ENCODE measurements at places on chromosomes 4 and X.

- no peak for DNase-seq
Observed at GRCh38 chr4:16264798-16265197, 38.5 kb upstream of the TAPT1 start.

DNA sequence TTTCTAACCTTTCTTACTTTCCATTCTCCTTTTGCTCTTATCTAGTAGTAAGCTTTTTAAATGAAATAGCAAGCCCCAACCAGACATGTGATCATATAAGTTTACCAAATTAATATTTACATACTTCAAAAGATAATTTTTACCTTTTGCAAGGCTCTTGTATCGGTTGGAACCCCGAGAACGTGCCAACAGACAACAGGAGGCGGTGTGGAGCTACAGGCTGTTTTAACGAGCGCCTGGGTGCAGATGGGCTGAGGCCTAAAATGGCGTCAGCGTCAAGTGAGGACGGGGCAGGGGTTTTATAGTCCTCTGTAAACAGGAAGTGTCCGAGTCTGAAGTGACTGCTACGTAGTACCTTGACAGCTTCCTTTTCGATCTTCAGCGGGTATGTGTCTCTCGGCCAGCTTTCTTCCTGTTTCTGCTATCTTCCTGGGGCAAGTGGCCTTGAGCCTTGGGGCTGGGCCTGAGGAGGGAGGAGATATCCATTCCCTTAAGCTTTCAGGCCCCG, 342.7 kb downstream of the GALNTL6 start:
- DNase-seq, result no peak

GRCh38 chr4:167020410-167020809, 213.9 kb downstream of the SPOCK3 start:
- no peak for DNase-seq

GRCh38 chr4:141155586-141155985, 22.3 kb upstream of the RNF150 start:
- no peak for DNase-seq

GRCh38 chr4:35525192-35525978, 718.9 kb downstream of the ARAP2 start:
- DNase-seq, result no peak

DNA sequence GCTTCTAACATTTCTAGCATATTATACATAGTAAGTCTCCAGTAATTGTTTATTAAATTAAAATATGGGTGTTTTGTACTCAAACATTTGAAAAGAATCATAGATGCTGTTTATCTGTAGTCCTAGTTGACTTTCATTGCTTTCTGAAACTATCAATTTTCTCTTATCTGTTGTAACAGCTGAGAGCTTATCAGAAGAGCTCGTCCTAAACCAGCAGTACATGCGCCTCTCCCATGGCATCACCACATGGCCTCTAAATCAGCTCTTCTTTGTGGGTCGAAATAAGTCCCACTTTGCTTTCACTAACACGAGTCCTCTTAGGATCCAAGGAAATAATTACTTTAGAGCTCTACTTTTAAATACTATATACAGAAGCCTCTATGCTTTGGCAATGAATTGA, 55.1 kb downstream of the PPP3CA start:
- DNase-seq, result no peak

DNA sequence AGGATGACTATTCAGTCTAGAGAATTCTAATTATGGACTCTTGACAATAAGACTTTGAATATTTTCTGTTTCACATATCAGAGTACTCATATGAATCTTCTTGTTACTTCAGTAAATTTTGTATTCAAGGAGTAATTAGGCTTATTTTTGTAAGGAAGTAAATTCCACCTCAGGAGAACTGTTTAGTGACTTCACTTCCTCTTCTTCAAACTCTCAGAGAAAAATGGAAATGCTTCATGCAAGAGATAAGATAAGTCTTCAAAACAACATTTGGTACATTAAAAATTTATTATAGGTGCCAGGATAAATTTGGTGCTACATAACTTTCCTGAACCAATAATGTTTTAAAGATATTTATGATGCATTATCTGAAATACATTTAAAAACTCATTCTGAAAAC, 1421.9 kb downstream of the PCDH7 start:
- DNase-seq, result no peak

GRCh38 chr4:71944956-71945355, 86.8 kb upstream of the NPFFR2 start:
- DNase-seq, result no peak

GRCh38 chr4:117434424-117434823, 349.0 kb upstream of the TRAM1L1 start:
- DNase-seq, result no peak

DNA sequence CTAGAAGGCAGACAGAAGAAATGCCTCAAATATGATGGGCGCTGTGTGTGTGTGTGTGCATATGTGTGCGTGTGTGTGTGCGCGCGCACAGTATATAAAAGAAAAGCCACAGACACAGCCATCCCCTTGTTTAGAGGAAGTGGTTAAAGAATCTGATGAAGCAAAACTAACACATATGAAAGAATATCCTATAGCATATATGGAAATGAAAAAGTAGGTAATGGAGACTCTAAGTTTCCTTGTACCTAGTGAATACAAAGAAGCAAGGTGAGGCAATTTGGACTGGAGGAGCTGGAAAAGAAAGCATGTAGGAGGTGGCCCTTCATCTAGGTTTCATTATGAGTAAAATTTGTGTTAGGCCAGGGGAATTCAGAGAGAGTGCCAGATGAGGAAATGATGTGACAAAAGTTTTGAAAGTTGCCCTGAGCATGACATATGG, 58.6 kb upstream of the MCF2 start:
- no peak for DNase-seq

DNA sequence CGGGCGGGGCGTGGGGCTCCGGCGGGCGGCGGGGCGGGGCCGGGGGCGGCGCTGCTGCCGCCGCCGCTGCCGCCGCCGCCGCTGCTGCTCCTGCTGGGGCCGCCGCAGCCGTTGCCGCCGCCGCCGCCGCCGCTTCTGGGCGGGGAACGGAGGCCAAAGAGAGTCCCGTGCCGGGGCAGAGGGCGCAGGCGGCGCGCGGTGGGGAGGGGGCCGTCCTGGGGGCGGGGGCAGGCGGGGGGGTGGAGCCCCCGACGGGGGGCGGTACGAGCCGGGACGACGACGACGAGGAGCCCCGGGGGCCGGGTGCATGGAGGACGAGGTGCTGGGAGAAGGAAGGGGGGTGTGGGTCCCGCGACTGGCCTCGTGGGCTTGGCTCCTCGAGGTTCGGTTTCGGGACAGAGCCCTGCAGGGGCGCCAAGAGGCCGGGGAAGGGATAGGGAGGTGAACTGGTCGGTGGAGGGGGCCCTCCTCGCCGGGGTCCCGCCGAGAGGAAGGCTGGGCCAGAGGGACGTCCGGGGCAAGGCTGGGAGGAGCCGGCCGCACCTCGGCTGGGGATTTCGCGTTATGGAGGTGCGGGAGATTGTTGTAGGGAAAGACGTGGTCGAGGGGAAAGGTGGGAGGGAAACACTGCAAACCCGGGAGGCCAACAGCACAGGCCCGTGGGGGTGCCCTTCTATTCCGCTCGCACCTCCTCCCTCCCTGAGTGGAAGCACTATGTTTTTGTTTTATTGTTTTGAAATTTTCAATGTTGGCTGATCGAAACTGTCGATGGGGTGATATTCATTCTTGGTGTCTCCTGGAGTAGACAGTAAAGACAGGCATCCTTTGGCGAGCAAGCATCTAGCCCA, 1.9 kb downstream of the BCORL1 start:
- DNase-seq, result no peak

DNA sequence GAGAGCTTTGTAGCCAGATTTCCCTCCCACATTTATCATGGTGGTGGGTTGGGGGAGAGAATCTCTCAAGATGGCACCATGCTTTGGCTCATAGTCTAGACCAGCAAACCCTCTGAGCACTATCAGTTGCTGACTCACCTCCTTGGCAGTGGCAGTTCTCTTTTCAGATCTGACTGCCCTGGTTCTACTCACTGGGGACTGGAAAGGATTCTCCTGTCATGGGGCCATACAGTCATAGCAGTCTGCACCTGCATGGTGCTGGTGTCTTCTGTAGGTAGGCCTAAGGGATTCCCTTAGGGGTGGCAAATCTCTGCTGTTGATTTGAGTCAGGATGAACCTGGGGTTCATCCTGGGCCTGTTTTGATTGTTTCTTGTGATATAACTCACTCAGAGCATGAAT, 2.6 kb downstream of the TEX13B start:
- no peak for DNase-seq

DNA sequence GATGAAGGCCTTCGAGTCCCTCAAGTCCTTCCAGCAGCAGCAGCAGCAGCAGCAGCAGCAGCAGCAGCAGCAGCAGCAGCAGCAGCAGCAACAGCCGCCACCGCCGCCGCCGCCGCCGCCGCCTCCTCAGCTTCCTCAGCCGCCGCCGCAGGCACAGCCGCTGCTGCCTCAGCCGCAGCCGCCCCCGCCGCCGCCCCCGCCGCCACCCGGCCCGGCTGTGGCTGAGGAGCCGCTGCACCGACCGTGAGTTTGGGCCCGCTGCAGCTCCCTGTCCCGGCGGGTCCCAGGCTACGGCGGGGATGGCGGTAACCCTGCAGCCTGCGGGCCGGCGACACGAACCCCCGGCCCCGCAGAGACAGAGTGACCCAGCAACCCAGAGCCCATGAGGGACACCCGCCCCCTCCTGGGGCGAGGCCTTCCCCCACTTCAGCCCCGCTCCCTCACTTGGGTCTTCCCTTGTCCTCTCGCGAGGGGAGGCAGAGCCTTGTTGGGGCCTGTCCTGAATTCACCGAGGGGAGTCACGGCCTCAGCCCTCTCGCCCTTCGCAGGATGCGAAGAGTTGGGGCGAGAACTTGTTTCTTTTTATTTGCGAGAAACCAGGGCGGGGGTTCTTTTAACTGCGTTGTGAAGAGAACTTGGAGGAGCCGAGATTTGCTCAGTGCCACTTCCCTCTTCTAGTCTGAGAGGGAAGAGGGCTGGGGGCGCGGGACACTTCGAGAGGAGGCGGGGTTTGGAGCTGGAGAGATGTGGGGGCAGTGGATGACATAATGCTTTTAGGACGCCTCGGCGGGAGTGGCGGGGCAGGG, 568 bp downstream of the HTT start:
- DNase-seq, result peak; percentile 17

- DNase-seq, result no peak
Observed at GRCh38 chr4:182770996-182771514, 146.1 kb downstream of the DCTD start.

GRCh38 chrX:124346877-124347241, 496 bp downstream of the SH2D1A start:
- DNase-seq, result no peak

- DNase-seq, result no peak
Observed at GRCh38 chrX:126165721-126166461, at the start of gene DCAF12L2. DCAF12L2 (minus strand) TSS chrX:126166289; CDS start chrX:126165924, 365 bp downstream.

- peak; percentile 24 for DNase-seq
Observed at GRCh38 chr4:151801547-151802516, 41.0 kb upstream of the GATB start.

- DNase-seq, result no peak
Observed at GRCh38 chr4:43132010-43132582, 239.6 kb downstream of the GRXCR1 start.

DNA sequence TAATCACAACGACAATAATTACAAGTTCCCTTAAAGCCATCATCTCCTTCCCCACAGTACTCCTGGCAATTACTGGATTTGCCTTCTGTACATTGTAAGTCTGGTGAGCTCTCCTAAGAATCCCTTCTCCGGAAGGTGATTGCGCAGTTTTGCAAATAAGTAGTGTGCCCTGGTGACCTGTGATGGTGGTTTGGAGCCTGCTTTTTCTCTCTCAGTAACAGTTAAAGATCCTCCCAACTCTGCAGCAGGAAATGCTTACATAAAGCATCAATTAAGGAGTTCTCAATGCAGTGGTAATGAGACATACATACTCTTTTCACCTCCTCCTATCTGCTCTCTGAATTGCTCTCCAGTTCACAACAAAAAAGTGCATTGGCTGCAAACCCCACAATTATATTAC, 159.7 kb downstream of the SH2D1A start:
- DNase-seq, result no peak

DNA sequence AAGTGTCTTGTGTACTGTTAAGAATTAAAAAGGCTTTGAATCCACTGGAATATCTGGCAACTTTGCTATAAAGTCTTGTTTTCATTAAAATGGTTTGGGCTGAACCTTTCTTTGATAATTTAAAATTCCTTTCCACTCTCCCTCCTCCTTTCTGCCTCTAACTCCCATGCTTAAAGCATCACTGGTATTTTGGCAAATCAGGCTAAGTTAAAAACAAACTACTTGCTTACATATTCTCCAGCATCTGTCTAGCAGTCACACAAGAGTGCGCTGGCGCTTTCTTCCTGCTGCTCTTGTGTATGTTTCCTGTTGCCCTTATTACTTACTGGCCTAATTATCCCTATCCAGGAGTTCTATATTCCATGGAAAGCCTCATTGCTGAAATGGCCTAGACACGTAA, 136.6 kb downstream of the VEGFC start:
- no peak for DNase-seq

GRCh38 chr4:94690851-94691254, 66.9 kb upstream of the BMPR1B start:
- DNase-seq, result no peak

DNA sequence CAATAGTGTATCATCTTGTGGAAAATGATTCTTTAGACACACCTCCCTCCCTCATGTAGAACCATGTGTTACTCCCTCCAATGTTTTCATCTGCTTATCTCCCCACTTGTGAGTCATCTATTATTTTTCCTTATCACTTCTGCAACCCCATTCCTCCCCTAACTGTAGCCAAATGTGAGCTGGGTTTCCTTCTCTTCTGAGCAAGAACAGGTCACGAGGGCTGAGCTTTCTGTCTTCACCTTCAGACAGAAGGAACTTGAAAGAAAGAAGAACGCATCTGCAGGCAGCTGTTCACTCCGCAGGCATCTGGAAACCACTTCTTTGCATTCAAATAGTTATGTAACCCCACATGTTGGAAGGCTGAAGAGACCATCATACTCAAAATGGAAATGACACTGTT, 1.8 kb downstream of the PPP1R2C start:
- no peak for DNase-seq

GRCh38 chrX:115259238-115259875, 25.5 kb upstream of the LRCH2 start:
- no peak for DNase-seq

- no peak for DNase-seq
Observed at GRCh38 chr4:139076016-139076744, 60.6 kb downstream of the NOCT start.

DNA sequence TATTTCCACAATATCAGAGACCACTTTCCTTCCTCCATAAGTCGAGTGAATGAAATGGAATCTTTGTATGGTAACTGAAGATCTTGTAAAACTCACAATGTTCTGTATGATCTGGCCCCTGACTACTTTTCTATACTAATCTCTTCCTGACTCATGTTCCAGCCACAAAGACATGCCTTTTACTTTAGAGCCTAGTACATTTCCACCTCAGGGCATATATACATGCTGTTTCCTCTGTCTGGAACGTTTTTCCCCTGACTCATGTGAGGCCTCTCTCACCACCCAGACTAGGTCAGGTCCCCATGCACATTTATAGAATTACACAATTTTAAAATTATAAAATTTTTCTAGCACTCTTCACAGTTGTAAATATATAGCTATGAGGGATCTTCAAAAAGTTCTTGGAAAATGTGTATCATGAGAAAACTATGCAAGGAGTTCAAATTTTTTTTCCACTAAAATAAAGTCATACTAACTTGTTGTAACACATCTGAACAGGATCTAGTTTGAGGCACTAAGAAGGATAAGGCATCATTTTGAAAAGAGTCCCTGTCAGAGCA, 208.8 kb downstream of the SH2D1A start:
- DNase-seq, result no peak

- no peak for DNase-seq
Observed at GRCh38 chrX:48045410-48046311, 25.8 kb downstream of the ZNF630 start.
